Stimulated activated CD8-positive, alpha-beta memory T cell treated with anti-CD3 and anti-CD28 coated beads, Interleukin-7, amount 100 ng/mL, for 4 hours (primary cell): ENCODE measurements at places on chromosomes 5 and 9.

- peak; percentile 45 for DNase-seq
Observed at GRCh38 chr9:35972093-35972492, 14.1 kb upstream of the OR2S2 start.

DNA sequence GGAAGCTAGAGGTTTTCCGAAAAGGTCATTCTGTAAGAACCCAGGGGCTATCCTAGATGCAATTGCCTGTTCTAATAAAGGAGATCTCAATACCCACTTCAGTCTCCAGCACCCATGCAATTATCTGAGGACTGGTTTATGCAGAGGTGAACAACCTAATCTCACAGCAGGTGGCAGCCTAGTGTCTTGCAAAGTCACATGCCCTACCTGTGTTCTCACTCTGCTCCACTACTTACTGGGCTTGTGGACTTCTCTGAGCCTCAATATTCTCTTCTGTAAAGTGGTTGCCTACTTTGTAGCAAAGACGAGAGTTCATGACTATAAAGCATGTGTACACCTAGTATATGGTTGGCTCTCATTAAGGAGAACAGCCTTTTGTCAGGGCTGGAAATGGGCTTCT is 21.0 kb upstream of the ALDH1B1 start:
- DNase-seq = no peak

GRCh38 chr5:144273232-144274027 is 102.8 kb downstream of the KCTD16 start:
- DNase-seq = no peak

GRCh38 chr9:107742531-107743309 is 253.2 kb upstream of the KLF4 start:
- DNase-seq = no peak

GRCh38 chr5:169584998-169585451 is 1.5 kb downstream of the SPDL1 start:
- DNase-seq = no peak

- DNase-seq = no peak
Observed at GRCh38 chr5:121525706-121526105, 326.0 kb upstream of the FTMT start.

GRCh38 chr5:157535042-157535865 is 40.3 kb downstream of the ADAM19 start:
- no peak for DNase-seq

- no peak for DNase-seq
Observed at GRCh38 chr5:13378091-13378490, 566.4 kb downstream of the DNAH5 start.

GRCh38 chr5:119366540-119366881 is 10.7 kb downstream of the TNFAIP8 start:
- DNase-seq = no peak

GRCh38 chr5:111914966-111915636 is 158.1 kb upstream of the NREP start:
- DNase-seq = no peak

- DNase-seq = no peak
Observed at GRCh38 chr5:147801461-147801860, 18.9 kb upstream of the JAKMIP2 start.

GRCh38 chr5:55593115-55593472 is 58.3 kb upstream of the PLPP1 start:
- DNase-seq = no peak

- no peak for DNase-seq
Observed at GRCh38 chr5:15446552-15446951, 53.4 kb upstream of the FBXL7 start.

- DNase-seq = no peak
Observed at GRCh38 chr5:143056339-143056704, 286.1 kb downstream of the ARHGAP26 start.

DNA sequence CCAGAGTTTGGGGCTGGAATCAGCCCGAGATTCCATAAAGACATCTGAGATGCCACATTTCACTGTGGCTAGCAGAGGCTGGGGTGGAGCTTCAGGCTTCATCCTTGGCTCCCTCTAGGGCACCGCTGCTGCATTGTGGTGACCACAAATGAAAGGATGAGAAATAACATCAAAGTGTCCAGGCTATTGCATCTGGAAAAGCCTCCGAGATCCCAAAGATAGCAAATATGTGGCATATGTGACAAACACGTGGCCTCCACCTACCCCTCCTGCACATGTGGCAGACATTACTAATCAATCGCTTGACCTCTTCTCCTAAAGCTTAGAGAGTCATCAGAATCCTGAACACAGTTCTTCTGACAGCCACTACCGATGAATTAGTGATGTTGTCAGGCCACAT is 4.5 kb downstream of the SPARC start:
- DNase-seq = no peak

DNA sequence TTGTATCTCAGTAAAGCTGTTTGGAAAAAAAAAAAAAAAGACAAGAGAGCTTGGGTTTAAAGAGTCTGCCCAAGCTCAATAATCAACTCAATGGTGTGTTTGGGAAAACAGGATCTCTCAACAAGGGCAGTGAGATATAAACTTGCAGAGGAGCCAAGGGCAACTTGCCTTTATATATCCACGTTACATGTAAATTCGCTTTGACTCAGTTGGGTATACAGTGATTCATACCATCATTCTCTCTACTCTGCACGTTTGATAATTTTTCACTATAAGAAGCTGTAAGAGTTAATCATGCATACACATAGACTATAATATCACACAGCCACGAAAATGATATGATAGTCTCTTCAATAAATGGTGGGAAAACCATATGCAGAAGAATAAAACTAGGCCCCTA is 24.9 kb downstream of the ADAM19 start:
- no peak for DNase-seq

- no peak for DNase-seq
Observed at GRCh38 chr5:14326035-14326903, 183.1 kb downstream of the TRIO start.

GRCh38 chr5:110321117-110321516 is 405.4 kb downstream of the TMEM232 start:
- DNase-seq = no peak

- no peak for DNase-seq
Observed at GRCh38 chr5:180354966-180355365, 1.8 kb upstream of the GFPT2 start.

DNA sequence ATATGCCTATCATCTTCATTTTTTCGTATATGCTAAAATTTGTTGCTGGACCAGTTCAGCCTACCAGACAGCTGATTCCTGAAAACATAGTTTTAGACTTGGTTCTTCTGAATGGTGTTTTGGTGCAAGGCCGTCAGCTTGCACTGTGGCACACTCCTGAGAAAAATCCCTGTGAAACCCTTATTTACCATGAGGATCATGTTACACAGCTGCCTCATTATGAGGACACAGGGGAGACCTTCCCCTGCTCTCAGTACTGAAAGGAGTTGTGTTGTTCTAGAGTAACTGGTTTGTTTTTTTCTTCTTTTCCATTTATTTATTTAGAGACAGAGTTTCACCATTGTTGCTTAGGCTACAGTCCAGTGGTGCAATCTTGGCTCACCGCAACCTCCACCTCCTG is 37.6 kb downstream of the MAST4 start:
- no peak for DNase-seq

GRCh38 chr5:108739376-108739775 is 8.3 kb upstream of the FER start:
- DNase-seq = no peak

GRCh38 chr5:58318468-58318867 is 141.4 kb downstream of the PLK2 start:
- DNase-seq = no peak

DNA sequence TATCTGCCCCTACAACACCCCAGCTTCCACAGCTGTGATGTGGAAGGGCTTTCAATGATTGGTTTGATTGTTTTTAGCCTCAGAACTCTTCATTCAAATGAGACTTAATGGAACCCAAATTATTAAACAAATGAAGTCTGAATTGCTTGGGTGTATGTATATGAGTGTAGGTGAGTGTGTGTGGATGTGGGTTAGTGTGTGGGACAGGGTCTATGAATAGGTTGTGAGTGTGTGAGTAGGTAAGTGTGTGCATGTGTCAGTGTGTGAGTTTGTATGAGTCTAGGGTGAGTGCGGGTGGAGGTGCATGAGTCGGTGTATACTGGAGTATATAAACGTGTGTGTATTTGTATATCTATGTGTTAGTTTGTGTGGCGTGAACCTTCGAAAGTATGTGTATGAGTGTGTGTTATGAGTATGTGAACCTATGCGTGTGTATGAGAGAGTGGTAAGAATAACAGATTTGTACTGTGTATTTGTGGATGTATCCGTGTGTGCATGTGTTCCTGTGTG is 26.9 kb downstream of the COL15A1 start:
- DNase-seq = no peak

DNA sequence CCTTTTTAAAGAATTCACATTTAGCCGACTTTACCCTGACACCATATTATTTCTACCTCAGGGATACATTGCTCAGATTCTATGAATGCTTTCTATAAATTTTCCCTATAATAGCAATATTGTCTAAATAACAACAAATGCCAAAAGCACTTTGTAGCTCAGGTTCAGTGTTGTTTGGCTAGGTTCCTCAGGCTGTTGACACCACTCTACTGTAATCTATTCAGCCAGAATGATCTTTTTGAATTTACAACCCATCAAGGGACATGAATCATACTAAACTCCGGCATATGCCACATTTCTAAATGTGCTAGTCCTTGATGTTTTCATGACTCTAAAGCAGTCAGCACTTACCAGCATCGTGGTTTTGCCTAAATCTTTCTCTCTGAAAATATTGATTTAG is 641.5 kb upstream of the CDH10 start:
- no peak for DNase-seq

GRCh38 chr5:169944115-169944514 is 36.2 kb downstream of the INSYN2B start:
- DNase-seq = no peak

DNA sequence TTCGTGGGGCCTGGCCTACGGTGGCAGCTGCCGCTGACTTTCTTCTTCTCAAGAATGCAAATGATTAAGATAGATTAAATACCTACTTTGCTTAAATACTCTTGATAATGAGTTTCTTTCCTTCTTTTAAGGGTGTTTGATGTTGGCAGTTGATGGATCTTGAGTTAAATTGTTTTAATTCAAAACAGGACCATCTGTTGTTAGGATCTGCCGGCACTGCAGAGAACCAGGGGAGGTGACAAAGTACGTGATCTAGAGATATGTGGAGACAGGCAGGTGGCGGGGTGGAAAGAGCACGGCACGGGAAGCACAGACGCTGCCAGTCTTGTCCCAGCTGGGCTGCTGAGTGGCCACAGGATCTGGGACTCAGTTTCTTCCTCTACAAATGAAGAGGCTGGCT is 37.9 kb downstream of the MED27 start:
- DNase-seq = no peak

GRCh38 chr5:14569948-14570691 is 11.5 kb upstream of the OTULINL start:
- no peak for DNase-seq

GRCh38 chr9:27460226-27461023 is 63.7 kb upstream of the IFNK start:
- no peak for DNase-seq

DNA sequence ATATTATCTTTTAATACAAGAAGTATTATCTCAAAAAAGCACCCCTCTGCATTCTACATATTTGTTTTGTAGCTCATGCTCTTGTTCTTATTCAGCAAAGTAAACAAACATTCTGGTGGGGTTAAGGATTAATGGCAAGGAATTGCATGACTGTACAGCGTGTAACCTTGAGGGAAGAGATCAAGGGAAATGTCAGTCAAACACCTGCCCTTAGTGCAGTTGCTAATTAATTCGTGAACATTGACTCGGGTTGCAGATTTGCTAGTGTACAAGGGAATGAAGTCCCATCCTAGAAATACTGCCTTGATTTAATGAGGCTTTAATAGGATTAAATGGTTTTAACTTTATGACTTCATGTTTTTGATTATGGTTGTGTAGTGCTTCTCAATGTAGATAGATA is 1758.1 kb downstream of the MAT2B start:
- no peak for DNase-seq

DNA sequence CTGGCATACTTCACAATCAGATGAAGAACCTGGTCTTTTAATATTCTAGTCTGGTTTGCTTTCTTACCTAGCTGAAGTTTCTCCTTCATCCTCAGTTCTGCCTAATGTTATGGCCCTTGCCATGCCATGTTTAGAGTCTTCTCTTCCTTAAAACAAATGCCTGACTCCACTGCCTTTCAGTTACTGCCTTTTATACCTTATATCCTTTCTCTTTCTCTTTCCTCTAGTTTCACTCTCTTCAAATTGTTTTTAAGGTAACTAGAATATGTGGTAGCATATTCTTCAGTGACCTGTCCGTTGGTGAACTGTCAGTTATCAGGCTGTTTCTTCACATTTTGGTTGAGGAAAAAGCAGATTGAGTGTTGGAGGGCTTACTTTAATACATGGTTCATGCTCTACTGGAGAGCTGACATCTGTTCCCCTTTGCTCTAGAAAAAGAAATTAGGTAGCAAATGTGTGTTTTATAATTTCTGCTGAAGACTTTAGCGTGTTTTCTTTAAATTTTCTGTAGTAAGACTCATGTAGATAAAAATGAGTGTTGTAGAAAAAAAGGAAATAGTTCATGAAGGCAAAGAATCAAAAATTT is 103.8 kb downstream of the DMXL1 start:
- DNase-seq = no peak

DNA sequence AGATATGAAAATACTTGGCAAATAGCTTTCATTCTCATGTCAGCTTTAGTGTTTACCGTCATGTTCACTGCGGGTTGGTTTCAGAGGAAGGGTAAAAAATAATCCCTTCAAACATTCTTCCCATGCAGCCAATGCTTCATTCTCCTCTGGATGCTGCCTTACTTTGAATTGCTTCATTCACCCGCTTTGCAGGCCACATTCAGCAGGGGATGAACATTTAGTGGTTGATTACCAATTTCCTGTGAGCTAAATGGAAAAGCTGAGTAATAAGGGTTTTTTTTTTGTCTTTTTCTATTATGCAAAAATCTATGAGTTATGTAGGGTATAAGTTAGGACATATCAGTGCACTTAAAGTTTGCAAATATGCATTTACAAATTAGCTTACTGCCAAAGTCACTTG is 96.3 kb upstream of the MEF2C start:
- DNase-seq = no peak

- DNase-seq = no peak
Observed at GRCh38 chr9:107809871-107810460, 320.4 kb upstream of the KLF4 start.

GRCh38 chr5:11363631-11364178 is 540.5 kb downstream of the CTNND2 start:
- no peak for DNase-seq

DNA sequence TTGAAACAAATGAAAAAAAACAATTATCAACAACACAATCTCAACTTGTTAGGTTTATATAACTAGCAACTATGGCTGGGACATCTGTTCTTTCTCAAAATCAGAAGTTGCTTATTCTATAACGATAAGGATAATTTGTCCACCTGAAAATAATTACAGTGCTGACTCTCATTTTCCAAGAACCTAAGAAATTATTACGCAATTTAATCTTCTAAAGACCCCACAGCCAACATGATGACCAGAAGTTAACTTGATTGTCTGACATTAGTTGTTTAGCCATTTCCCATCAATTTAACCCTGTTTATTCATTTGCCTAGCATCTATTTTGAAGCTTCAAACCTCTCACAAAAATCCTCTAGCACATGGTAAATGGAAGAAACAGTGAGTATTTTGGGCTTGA is 293.8 kb downstream of the ELAVL2 start:
- DNase-seq = no peak
